Effector CD8-positive, alpha-beta T cell (primary cell): ENCODE measurements at places on chromosomes 4 and X.

- DNase-seq, result no peak
These were observed 59.2 kb upstream of the CD99 start for GRCh38 chrX:2631743-2632532.

GRCh38 chr4:185128272-185129119 lies 14.6 kb upstream of the SLC25A4 start:
- no peak for DNase-seq

DNA sequence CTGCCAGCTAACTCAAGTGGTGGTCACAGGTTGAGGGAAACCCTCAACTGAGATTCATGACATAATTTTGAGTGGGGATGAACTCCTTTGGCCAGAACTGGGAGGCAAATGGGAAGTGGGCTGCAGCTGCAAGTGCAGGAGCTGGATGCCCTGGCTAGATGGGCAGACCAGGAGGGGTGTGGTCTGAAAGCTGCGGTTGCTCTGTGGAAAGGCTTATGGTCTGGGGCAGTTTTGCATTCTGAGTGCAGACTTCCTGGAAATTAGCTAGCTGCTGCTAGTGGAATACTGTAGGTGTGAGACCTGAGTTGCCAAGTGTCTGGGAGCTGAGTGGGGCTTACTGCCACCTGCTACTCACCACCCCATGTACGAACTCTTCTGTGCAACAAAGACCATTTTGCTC lies 52.1 kb upstream of the NAP1L2 start:
- DNase-seq, result no peak

GRCh38 chr4:56653461-56654237 lies 27.4 kb downstream of the HOPX start:
- no peak for DNase-seq

GRCh38 chr4:128601991-128602695 lies 207.4 kb upstream of the JADE1 start:
- DNase-seq, result no peak

GRCh38 chr4:133921280-133922195 lies 280.1 kb downstream of the PABPC4L start:
- DNase-seq, result no peak

GRCh38 chr4:173024203-173024602 lies 144.4 kb upstream of the GALNT7 start:
- no peak for DNase-seq

DNA sequence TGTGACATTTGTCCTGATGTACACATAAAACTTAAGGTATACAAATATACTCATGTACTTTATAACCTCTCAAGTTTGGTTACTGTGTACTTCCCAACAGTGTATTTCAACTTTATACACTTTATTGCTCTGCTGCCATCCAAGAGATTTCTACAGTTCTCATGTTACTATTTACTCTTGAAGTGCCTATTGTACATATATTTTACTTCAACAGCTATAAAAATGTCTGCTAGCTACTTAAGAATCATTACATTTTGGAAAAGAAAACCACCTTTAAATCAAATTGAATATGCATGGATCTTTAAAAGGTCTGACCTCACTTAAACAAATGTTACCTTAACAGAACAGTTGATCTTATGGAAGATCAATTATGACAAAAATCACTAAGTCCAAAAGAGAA lies 1056.4 kb downstream of the ADGRL3 start:
- DNase-seq, result no peak

- DNase-seq, result no peak
These were observed 64.2 kb upstream of the BEND4 start for GRCh38 chr4:42216664-42217063.

DNA sequence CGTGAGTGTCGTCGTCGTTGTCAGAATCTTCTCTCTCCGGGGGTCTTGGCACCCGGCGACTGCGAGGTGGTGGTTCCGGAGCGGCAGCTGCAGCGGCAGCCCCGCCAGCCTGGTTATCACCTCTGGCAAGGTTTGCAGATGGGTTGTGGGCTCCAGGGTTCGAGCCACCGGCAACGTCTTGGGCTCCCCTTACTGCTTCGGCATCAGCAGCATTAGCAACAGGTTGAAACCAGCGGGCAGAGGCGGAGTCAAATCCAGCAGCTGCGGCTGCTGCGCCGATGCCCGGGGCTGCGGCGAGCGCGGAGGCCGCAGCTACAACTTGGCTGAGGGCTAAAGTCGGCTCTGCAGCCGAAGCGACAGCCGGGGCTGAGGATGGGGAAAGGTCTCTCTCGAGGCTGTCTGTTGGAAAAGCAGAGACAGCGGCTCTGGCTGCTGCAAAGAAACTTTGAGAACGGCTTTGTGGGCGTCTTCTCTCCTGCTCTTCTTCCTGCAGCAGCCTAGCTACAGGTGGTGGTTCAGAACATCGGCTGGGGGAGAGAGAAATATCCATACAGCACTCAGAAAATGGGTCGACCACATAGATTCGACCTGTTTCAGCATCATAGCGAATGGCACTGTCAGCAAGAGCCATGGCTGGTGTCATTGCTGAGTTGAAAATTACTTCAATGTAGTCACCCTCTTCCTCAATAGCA lies 3.6 kb downstream of the IRS4 start:
- no peak for DNase-seq

GRCh38 chr4:3304831-3305609 lies 12.2 kb downstream of the RGS12 start:
- no peak for DNase-seq

- no peak for DNase-seq
These were observed 1.3 kb downstream of the AMER1 start for GRCh38 chrX:64204252-64204651.

DNA sequence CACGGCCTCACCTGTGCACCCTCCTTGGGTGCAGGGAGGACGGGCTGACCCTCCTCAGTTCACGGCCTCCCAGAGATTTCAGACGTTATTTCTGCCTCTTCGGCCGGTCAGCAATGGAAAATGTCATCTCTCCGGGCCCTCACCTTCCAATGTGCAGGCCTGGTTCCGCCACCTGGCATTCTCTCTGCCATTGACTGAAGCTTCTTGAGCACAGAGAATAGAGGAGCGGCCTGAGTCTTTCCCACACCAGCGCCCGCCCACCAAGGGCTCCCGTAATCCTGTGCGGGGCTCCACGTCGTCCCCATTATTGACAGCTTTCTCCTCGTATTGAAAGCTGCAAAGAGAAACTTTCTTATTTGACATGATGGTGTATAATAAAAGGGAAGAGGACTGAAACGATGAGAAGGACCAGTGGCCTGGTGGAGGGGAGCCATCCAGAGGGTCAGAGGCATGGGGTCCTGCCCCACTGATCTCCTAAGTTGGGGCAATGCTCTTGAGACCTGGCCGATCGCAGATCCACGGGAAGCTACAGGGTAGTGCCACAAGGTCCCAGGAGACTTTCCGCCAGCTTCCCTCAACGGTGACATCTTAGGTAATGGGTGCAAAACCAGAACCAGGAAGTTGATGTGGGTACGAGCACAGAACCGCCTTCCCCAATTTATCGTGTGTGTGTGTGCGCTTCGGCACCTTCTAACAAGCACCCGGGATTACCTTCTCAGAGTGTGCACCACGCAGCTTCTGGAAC lies 20.6 kb downstream of the HTRA3 start:
- DNase-seq, result no peak

GRCh38 chr4:139027776-139028175 lies 12.2 kb downstream of the NOCT start:
- DNase-seq, result no peak

- no peak for DNase-seq
These were observed 34.1 kb downstream of the SPINK2 start for GRCh38 chr4:56787380-56787779.

DNA sequence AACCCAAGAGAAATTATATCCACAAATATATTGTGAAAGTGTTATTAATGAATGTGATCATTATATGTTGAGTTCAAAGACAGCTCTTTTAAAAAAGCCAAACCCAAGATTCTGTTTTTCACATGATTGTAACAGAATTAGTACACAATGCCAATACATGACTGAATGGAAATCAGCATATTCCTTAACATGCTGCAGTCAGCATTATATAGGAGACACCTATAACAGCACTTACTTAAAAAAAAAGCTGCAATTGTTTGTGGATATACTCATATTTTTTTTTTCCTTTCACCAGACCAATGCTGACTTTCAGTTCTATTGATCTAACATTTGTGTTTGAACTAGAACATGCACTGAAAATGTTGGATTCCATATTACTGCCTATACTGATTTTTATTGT lies 165.2 kb downstream of the CCSER1 start:
- DNase-seq, result no peak

DNA sequence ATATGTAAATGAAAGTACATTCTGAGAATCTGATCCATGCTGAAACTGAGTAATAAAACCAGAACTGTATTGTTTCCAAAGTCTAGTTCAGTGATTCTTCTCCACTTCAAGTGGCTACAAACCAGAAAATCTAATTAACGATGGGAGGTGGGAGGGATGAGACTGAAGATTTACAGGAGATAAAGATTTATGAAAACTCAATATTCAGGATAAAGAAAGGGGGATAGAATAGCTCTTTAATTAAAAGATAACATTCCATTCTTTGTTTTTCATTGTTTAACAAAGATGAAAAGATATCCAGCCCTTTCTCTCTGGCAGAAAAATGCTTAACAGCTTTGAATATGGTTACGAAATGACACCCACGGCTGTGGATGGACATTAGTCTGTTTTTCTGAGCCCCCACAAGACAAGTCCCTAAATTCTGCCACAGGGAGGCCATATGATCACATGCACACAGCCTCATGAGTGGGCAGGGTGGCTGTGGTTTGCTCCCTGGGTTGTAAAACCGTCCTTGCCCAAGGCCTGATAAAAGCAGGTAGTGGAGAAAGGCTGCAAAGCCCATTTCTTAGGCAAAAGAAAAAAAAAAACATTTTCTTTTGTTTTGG lies 36.4 kb downstream of the TMEM150C start:
- DNase-seq, result no peak

- DNase-seq, result no peak
These were observed 47.6 kb downstream of the CNOT6L start for GRCh38 chr4:77771566-77771965.

DNA sequence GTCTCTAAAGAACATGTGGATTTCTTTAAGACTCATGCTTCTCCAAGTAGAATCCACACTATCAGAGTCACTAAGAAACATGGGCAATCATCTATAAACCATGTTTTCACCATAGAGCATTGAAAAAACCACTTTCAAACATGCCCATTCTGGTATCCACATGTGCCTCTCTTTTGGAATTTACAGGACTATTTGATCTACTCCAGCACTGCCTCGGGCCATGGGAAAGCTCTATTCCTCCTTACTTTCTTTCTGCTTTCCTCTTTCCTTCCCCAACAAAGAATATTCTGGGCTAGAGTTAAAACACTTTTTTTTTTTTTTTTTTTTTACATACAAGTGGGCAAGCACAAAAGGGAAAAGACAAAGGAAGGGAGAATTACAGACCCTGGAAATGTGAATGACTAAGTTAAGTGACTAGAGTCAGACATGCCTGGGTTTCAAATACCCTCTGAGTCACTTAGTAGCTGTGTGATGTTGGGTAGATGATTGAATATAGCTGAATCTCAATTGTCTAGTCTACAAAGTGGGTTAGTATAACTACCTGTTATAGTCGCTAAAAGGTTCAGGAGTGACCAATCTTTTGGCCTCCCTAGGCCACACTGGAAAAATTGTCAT lies 847.7 kb upstream of the INTU start:
- no peak for DNase-seq

GRCh38 chr4:158681629-158682028 lies 9.5 kb downstream of the ETFDH start:
- DNase-seq, result no peak

- no peak for DNase-seq
These were observed 64.4 kb upstream of the ENPEP start for GRCh38 chr4:110411574-110412011.

- DNase-seq, result no peak
These were observed 14.6 kb upstream of the ZNF630 start for GRCh38 chrX:48086082-48086481.

DNA sequence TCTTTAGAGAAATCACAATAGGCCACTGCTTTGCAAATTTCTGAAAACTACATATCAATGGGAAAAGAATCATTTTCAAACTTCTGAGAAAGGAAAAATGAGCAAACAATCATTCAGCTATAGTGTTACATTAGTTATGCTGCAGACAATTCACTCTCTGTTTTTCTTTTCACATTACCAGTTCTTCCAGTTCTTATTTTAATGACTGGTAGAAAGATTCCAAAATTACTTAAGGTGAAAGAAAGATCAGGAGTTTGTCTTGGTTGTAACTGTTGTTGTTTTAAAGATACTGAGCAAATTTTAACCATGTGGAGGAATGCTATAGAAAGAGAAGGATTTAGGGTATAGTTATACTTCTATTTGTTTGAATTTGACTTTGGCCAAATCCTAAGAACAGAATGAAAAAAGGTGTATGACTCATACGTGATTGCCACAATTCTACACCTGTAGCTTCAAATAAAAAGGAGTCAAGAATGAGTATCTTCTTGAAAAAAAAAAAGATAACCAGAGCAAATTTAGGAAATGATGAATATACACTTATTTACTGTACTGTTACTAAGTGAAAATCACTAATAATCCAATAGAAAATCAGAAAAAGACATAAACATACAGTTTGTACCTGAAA lies 21.0 kb upstream of the RASGEF1B start:
- DNase-seq, result no peak

DNA sequence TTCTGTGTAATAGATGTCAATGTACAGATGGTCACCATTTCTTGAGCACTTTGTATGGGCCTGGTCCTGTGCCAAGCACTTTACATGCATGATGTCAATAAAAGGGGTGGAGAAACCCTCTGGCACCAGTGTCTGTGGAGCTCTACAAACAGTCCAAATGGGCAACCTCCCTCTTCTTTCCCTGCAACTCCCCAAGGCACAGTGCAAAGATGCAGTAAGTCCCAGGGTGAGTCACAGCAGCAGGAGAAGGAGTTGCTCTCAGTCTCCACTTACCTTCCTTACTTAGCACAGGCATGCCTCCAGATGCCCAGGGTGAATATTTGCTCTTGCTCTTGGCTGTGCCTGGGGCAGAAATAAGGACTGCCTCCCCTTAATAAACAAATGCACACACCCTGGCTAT lies 4.3 kb downstream of the OCIAD2 start:
- DNase-seq, result no peak

DNA sequence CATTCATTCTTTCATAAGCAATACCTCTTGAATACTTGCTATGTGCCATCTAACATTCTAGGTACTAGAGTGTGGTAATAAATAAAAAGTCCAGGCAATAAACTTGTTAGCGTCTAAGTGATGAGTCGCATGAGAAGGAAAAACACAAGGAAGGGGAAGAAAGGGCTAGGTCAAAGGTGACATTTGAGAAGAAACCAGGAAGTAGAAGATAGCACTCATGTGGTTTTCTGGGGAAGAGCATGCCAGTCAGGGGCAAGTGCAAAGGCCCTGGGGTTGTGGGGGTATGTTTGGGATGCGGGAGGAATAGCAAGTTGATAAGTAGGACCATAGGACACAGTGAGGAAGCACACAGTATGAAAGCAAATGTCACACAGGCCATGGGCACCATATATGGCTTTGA lies 157.0 kb downstream of the TSPAN5 start:
- no peak for DNase-seq

GRCh38 chr4:7027284-7027683 lies 15.9 kb upstream of the TADA2B start:
- DNase-seq, result no peak

DNA sequence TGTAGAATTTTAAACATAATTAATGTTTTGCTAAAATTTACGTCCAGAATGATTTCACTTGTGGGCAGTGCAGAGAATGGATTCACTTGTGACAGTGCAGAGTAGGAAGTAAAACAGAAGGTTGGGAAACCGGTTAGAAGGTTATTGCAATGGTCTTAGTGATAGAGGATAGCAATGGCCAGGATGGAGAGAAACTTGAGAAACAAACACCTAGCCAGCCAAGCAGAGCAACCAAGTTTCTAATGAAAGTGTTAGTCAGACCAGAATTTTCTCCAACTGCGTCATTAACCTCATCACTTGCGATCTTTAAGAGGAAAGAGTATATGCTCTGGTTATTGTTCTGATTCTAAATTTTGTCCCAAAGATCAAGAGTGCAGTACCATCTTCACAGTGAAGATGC lies 50.0 kb upstream of the TBC1D9 start:
- DNase-seq, result no peak
